ENCODE measurements at places on chromosomes 12 and 14. TPM values are rescaled to one million over a fixed set of nuclear protein-coding genes. Genes with fewer than 3 reads are reported as not detected.

DNA sequence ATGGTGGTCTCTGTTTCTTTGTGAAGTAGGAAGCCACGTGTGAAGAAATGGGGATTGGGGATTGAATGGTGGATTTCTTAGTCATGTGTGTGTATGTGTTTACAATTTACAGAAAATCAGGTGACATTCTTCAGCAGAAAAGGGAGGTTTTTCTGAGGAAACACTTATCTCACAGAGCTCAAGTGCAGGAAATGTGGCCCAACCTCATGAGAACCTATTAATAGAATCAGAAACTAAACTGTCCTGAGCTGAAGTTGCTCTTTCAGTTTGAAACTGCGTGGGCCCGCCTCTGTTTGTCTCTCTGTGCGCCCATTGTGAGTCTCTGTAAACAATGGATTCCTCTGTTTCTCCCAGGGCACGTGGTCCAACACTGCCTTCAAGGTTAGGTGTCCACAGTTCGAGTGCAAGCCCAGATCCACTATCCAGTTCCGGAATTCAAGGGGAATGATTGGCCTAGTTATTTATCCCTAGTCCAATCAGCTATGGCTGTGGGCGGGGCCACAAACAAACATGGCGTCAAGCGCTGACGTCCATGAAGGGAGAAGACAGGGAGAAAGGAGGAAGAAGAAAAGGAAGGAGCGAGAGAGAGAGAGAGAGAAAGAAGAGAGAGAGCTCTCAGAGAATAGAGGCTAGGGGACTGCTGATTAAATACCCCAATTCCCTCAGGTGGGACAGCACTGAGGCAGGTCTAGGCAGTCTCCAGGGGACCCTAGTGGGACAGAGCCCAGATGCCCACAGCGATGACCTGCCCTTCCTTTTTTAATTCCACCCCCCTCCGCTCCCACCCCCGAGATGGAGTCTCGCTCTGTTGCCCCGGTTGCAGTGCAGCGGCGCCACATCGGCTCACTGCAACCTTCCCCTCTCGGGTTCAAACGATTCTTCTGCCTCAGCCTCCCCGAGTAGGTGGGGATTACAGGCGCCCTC, 31.4 kb upstream of the C12orf76 start:
- no peaks in the 10 kb centered on the region for H3K27me3 ChIP-seq
- peak; percentile 39 for DNase-seq
- no peaks in the 10 kb centered on the region for H3K36me3 ChIP-seq

DNA sequence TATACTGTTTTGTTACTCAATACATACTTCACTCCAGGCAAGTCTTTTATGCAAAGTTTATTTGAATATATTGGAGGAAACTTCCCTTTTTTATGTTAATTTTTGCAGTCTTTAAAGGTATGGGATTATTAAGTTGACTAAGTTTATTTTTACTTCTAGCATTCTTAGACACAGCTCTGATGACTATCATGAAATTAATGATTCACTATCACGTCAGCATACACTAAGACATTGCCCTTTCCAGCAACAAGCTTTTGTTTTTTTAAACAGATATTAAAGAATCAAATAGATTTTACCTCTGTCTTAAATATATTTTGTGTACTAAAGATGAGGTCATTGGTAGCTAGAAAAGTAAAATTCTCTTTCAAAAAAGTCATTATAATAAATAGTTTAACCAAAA, 52.1 kb downstream of the DERA start:
- DNase-seq = peak; percentile 83
- H3K27ac ChIP-seq = no peak overlapping the region
- H3K4me3 ChIP-seq = no peak overlapping the region
- peaks cover 15% of the 10 kb centered on the region for H3K4me1 ChIP-seq
- peaks cover 12% of the 10 kb centered on the region for H3K36me3 ChIP-seq
- H3K27me3 ChIP-seq = no peaks in the 10 kb centered on the region

- no peak overlapping the region for H3K4me3 ChIP-seq
- no peak overlapping the region for H3K27ac ChIP-seq
- 0 out of 2 replicates have a peak, but pooled peaks cover 2% of the 10 kb centered on the region for H3K36me3 ChIP-seq
- no peaks in the 10 kb centered on the region for H3K4me1 ChIP-seq
- no peaks in the 10 kb centered on the region for H3K27me3 ChIP-seq
These were observed 13.3 kb downstream of the TGFB3 start for GRCh38 chr14:75968456-75968855.

GRCh38 chr12:70319605-70320004, 46.5 kb upstream of the KCNMB4 start:
- H3K27me3 ChIP-seq = no peaks in the 10 kb centered on the region
- no peak overlapping the region for H3K27ac ChIP-seq
- H3K4me3 ChIP-seq = no peak overlapping the region
- no peak for DNase-seq
- peaks cover 4% of the 10 kb centered on the region for H3K36me3 ChIP-seq
- no peaks in the 10 kb centered on the region for H3K4me1 ChIP-seq

GRCh38 chr12:123546281-123546680, 12.8 kb upstream of the RILPL1 start:
- peak; percentile 40 for DNase-seq
- no peaks in the 10 kb centered on the region for H3K36me3 ChIP-seq
- H3K27me3 ChIP-seq = peaks cover 20% of the 10 kb centered on the region
- H3K4me1 ChIP-seq = no peaks in the 10 kb centered on the region
- H3K4me3 ChIP-seq = no peak overlapping the region

Gene TOMM20L
- total RNA-seq = not detected

Gene KRT75
- not detected for total RNA-seq

DNA sequence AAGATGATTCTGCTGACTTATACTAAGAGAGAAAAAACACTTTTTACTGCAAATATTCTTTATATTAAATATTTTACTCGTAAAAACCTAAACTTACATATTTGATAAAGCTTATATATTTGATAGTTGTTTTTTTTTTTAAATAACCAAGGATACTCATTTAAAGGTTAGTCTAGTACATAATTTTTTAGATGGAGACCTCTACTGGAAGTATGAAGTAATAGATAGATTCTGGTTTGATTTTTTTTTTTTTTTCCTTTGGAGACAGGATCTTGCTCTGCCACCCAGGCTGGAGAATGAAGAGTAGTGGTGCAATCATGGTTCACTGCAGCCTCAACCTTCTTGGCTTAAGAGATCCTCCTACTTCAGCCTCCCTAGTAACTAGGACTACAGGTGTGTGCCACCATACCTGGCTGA, 16.4 kb downstream of the ARID2 start:
- no peaks in the 10 kb centered on the region for H3K4me1 ChIP-seq
- H3K27me3 ChIP-seq = no peaks in the 10 kb centered on the region
- peak; percentile 46 for DNase-seq
- H3K36me3 ChIP-seq = peaks cover 3% of the 10 kb centered on the region
- H3K27ac ChIP-seq = no peak overlapping the region
- H3K4me3 ChIP-seq = no peak overlapping the region

DNA sequence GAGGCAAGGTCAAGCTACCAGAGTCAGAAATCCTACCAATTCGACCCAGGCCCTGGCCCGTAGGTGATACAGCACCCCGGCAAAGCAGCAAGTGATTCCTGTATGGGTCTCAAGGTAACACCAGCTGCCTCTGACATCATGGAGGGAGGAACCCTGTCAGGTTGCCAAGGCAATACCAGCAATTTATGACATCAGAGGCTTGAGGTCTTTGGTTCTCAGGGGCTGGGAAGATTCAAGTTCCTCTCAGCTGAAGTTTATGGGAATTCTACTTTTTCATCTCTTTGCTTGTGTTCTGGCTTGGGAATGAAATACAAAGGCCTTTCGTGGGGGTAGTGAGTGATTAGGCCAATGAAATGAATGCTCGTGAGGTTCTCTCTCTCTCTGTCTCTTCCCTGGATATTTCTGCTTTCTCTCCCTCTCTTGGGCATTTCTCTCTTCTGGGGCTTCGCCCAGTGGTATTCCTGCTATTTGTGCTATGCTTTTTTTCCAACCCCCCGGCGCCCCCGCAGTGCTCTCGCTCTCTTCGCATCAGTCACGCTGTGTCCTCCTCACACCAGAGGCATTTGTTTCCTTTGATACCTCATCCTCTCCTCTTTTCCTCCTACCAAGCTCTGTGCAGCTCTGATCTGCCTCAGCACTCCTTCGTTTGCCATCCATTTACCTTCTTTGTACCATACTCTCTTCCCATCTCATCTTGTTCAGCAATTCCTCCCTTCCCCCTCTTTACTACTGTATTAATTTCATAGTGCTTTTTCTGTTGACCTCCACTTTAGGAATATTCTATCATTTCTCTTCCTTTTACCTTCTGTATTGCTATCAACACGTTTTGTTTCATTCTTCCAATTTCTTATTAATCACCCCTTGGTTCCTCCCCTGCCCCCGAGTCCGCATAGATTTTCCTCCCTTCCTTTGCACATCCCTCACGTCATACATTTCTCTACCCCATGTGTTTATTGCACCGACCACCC, 2.9 kb downstream of the ZFHX2 start:
- peak overlapping the region; percentile 51 for H3K27ac ChIP-seq
- H3K36me3 ChIP-seq = no peaks in the 10 kb centered on the region
- H3K27me3 ChIP-seq = no peaks in the 10 kb centered on the region

- H3K27ac ChIP-seq = peak within 1 kb of the TSS; percentile 96
- H3K36me3 ChIP-seq = no peaks in the 10 kb centered on the region
- peak within 1 kb of the TSS; percentile 74 for H3K4me3 ChIP-seq
- H3K4me1 ChIP-seq = peaks cover 2% of the 10 kb centered on the region
- peak; percentile 83 for DNase-seq
These were observed at the start of gene ERO1A for GRCh38 chr14:52695481-52696091. ERO1A (minus strand) TSS chr14:52695558; CDS start chr14:52695481, 77 bp downstream.

DNA sequence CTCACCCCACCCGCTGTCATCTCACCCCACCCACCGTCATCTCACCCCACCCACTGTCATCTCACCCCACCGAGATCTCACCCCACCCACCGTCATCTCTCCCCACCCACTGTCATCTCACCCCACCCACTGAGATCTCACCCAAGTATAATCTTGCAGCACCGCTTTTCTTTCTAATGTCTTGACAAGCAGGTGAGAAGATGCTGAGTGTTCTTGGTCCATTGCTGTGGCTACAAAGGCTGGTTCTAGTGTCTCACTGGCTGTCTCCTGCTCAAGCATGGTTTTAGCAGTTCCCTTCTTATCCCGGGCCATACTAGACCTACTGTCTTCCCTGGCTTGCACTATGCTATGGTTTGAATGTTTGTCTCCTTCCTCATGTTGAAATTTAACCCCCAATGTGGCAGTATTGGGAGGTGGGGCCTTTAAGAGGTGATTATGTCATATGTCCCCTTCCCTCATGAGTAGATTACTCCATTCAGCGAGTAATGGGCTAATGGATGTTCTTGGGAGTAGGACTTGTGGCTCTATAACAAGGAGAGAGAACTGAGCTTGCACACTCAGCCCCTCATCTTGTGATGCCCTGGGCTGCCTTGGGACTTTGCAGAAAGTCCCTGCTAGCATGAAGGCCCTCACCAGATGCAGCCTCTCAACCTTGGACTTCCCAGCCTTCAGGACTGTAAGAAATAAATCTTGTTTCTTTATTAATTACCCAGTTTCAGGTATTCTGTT, 47.7 kb upstream of the PPP2R5C start:
- H3K27ac ChIP-seq = no peak overlapping the region
- peaks cover 4% of the 10 kb centered on the region for H3K27me3 ChIP-seq
- H3K4me3 ChIP-seq = no peak overlapping the region
- DNase-seq = no peak

DNA sequence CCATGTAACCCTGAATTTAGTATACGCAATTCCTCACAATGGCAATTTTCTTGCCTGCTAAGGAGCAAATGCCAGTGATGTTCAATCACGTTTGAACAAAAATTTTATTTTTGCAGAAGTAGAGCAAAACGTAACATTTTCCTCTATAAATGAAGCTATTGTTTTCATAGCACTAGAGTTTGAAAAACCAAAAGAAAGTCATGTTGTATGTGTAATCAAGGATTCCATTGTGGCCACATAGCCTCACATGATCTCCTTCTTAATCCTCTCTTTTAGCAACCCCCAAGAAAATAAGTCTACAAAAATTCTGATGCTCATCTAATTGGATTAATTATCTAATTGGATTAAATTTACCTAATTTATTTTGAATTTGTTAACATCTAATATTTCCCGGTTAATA, 1217.4 kb upstream of the FLRT2 start:
- no peak overlapping the region for H3K27ac ChIP-seq
- no peak for DNase-seq
- H3K4me1 ChIP-seq = no peaks in the 10 kb centered on the region

- DNase-seq = no peak
- no peaks in the 10 kb centered on the region for H3K4me1 ChIP-seq
- H3K36me3 ChIP-seq = no peaks in the 10 kb centered on the region
- no peak overlapping the region for H3K27ac ChIP-seq
- H3K4me3 ChIP-seq = no peak overlapping the region
These were observed 281.4 kb downstream of the FLRT2 start for GRCh38 chr14:85811340-85811739.

GRCh38 chr14:54314365-54315104, 82.3 kb upstream of the CDKN3 start:
- H3K27me3 ChIP-seq = peaks cover 8% of the 10 kb centered on the region
- no peaks in the 10 kb centered on the region for H3K36me3 ChIP-seq
- H3K4me3 ChIP-seq = no peak overlapping the region
- no peak for DNase-seq

Gene ANAPC5
- total RNA-seq = 174 TPM

- no peaks in the 10 kb centered on the region for H3K36me3 ChIP-seq
- H3K4me1 ChIP-seq = peaks cover 6% of the 10 kb centered on the region
- H3K4me3 ChIP-seq = peak within 1 kb of the TSS; percentile 93
- DNase-seq = peak; percentile 6
- peaks cover 8% of the 10 kb centered on the region for H3K27me3 ChIP-seq
- peak within 1 kb of the TSS; percentile 32 for H3K27ac ChIP-seq
These were observed at the start of gene RAB15 for GRCh38 chr14:64971943-64972791. RAB15 (minus strand) TSS chr14:64972336; CDS start chr14:64972076, 260 bp downstream.

- H3K4me3 ChIP-seq = no peak overlapping the region
- H3K27ac ChIP-seq = no peak overlapping the region
- H3K27me3 ChIP-seq = no peaks in the 10 kb centered on the region
- peak; percentile 70 for DNase-seq
- no peaks in the 10 kb centered on the region for H3K4me1 ChIP-seq
- no peaks in the 10 kb centered on the region for H3K36me3 ChIP-seq
These were observed 814.5 kb downstream of the RPS29 start for GRCh38 chr14:48771717-48772116.

GRCh38 chr12:49507139-49507538, 31.7 kb upstream of the KCNH3 start:
- no peak overlapping the region for H3K4me3 ChIP-seq
- H3K27ac ChIP-seq = no peak overlapping the region
- peak; percentile 96 for DNase-seq
- H3K4me1 ChIP-seq = peaks cover 6% of the 10 kb centered on the region
- peaks cover 3% of the 10 kb centered on the region for H3K36me3 ChIP-seq
- H3K27me3 ChIP-seq = no peaks in the 10 kb centered on the region

DNA sequence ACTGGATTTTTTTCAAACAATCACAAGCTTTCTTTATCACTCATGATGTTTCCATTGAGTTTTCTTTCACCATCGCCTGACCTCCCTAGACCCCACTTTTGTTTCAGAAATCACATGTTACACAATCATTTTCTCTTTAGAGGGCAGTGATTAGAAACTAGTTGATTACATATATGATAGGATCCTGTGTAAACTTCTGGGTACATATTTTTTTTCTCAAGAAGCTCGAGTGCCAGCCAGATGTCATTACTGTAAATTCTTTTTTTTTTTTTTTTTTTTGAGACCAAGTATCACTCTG, 62.4 kb upstream of the PSMA6 start:
- no peak overlapping the region for H3K27ac ChIP-seq
- no peak overlapping the region for H3K4me3 ChIP-seq
- H3K4me1 ChIP-seq = no peaks in the 10 kb centered on the region
- no peaks in the 10 kb centered on the region for H3K27me3 ChIP-seq
- no peaks in the 10 kb centered on the region for H3K36me3 ChIP-seq

Gene NKX2-1
- total RNA-seq = not detected

Data from IMR-90 (cell line).